EH (cell line): ENCODE measurements at places on chromosomes 2 and 18.
A peak's percentile ranks its signal among the peaks of the same experiment; 100 is the strongest.

- DNase-seq: peak; percentile 79
Measured at GRCh38 chr18:26547646-26548414, 523 bp downstream of the KCTD1 start.

GRCh38 chr2:41400088-41400665, 647.6 kb upstream of the PKDCC start:
- DNase-seq: peak; percentile 1

GRCh38 chr2:222470802-222471468, 46.6 kb downstream of the SGPP2 start:
- no peak for DNase-seq

DNA sequence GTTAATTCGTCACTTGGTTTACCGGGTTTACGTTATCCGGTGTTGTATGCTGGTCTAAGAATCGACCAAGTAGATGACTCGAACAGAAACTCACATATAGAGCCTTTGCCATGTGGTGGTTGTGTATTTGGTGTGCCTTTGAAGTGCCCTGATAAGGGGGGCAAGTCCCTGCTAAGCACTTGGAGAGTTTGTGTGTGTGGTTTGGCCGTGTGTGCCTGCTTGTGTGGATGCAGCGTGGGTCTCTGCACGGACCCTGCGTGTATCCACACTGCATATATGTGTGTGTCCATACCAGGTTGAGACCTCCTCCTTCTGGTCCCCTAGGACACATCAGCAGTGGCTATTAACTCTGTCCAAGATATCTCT, 2.4 kb upstream of the CELF4 start:
- DNase-seq: no peak

- no peak for DNase-seq
Measured at GRCh38 chr2:207766697-207767460, 2.8 kb downstream of the FZD5 start.

DNA sequence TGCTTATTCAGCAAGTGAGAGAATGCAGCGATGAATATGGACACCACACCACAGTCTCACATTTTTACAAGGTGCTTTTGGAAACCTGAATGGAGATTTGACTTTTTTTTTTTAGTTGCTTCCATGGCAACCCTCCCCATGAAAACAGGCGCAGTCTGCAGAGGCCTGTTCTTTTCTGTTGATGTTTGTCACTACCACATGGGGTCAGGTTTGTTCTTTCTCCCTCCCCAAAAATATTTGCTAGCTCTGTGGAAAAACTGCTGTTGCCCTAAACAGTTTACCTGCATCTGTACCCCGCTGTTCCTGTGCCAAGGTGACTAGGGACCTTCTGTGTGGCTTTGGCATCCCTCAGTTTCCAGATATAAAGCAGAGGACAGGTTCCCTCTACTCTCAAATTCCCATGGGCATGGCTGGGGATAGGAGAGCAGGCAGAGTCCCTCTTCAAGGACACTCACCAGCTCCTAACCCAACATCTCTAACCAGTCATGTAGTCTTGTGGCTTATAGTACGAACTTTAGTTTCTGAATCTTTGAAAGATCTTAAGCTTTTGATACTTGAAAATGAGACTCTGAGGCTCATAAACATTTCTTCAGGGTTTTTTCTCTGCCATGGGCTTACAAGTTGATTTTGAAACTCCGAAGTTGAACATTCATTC, 14.7 kb upstream of the MAPRE2 start:
- DNase-seq: no peak

GRCh38 chr2:79846878-79847277, 334.0 kb downstream of the CTNNA2 start:
- DNase-seq: no peak

DNA sequence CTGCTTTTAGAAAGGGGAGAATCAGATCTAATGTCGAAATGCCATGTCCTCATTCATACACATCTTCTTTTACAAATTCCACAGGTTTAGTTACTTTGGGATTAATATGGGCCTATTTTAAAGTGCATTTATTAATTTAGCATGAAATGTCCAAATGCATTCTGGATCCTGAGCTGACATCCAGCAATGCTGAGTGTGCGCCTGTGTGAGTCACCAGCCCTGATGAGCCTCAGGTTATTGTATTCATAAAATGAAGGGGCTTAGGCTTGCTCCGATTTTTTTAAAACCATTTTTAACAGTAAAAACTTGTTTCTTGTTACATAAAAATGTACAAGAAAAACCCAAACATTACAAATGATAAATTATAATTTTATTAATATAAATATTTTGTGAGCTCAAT, 94.1 kb downstream of the SH3YL1 start:
- no peak for DNase-seq

GRCh38 chr2:218002845-218003180, at the start of gene TNS1:
TNS1 (minus strand) TSS chr2:218002995; CDS start chr2:218002872, 123 bp downstream.
- peak; percentile 81 for DNase-seq

GRCh38 chr2:239775623-239776435, 249.3 kb downstream of the NDUFA10 start:
- no peak for DNase-seq

- DNase-seq: no peak
Measured at GRCh38 chr18:79524181-79525078, 128.7 kb downstream of the NFATC1 start.

- no peak for DNase-seq
Measured at GRCh38 chr2:241540401-241540770, 18.2 kb upstream of the BOK start.

DNA sequence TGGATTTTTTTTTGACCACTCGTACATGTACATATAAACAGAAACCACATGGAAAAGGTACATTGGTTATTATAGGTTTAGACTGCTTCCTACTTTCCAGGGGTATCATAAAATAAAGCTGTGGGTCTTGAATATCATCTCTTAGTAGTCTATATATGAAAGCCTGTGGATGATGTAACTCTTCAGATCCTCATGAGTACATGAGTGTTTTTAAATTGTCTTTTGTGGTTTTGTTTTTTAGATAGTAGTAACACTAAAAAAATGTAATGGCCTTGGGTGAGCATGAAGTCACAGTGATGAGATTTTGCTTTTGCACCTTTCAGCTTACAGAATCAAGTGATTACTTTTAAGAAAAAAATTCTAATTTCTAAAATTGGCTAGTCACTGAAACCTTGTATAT, 80.2 kb downstream of the RAB3GAP1 start:
- peak; percentile 68 for DNase-seq

GRCh38 chr2:211344289-211344688, 787.9 kb downstream of the CPS1 start:
- no peak for DNase-seq

- DNase-seq: peak; percentile 7
Measured at GRCh38 chr2:21317131-21317530, 193.4 kb downstream of the TDRD15 start.

DNA sequence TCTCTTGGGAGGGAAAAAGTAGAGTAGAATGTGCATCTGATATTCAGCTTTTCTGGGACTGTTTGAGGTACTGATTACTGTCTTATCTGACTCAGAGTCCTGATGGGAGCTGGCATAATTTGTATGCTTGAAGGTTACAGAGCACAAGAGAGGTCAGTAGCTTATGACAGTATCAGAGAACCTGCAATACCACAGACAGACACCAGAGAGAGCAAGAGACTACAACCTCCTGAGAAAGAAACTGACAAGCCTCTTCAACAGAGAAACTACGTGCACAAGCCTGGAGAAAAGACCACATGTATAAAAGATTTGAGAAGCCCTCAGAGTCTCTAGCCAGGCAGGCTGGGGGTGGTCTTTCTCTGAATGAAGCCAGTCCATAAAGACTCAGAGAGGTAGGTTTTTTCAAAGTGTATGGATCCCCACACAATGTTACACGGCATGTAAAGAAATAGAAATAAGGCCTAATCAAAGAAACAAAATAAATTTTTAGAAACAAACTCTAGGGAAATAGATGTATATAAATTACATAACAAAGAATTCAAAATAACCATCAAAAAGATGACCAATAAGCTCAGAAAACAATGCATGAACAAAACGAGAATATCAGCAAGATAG, 568.3 kb downstream of the LRRTM4 start:
- no peak for DNase-seq

DNA sequence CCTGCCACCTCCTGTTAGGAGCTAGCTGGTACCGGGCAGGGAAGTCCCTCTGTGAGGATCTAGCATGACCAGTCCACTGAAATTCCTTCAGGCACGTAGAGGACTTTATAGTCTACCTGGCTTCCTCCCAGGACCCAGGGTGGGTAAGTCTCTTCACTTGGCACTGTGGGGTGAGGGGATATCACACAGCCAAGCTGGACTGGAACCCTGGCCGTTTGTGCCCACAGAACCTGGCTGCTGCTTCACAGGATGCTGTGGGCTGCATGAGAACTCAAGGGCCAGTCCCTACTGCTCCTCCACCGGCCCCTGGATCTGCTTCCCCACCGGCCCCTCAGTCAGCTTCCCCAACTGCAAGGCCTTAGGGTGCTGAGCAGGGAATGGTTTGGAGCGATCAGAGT, 35.8 kb downstream of the HS1BP3 start:
- no peak for DNase-seq

GRCh38 chr18:79208906-79209305, 139.7 kb downstream of the ATP9B start:
- no peak for DNase-seq

GRCh38 chr2:121977326-121977725, 221.9 kb downstream of the TSN start:
- no peak for DNase-seq

DNA sequence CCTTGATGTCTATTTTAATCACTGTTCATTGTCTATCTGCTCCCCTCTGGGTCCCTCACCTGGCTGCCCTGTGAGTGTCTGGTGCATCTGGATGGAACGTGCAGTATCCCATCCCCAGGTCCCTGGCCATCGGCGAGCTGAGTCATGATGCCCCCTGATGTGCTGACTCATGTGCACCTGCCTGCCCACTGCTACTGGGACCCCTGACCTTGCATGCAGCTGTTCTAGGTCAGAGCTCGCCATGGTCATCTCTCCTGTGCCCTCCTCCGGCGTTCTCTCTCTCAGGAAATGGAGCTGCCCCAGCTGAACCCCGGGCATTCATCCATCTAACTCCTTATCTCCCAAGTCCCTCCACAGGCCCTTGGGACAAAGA, 516.2 kb upstream of the HS6ST1 start:
- DNase-seq: no peak

GRCh38 chr2:169495310-169495928, 14.1 kb upstream of the KLHL41 start:
- DNase-seq: no peak

DNA sequence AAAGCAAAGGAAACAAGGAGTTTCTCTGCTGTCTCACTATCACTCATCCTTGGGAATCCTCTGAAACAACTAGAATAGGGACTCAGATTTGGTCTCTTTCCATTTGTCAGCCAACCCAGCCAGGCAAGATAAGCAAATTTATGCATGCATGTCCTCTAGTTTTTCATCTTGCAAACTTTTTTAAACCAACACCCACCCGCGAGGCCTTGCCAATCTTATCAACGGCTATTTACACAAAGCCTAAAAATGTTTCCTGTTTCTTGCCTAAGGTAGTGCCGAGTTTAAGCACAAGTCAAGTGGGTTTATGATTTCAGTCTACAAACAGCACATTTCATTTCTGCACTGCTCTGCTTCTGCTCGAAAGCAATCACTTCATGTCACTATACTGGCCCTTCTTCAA, 240.9 kb downstream of the STK39 start:
- DNase-seq: no peak

GRCh38 chr18:36665952-36666351, 162.8 kb downstream of the TPGS2 start:
- DNase-seq: no peak

GRCh38 chr2:25168256-25169072, at the start of gene POMC:
POMC (minus strand) TSS chr2:25168580; CDS start chr2:25164772, 3,808 bp downstream.
- peak; percentile 38 for DNase-seq

GRCh38 chr2:211159972-211160371, 603.6 kb downstream of the CPS1 start:
- no peak for DNase-seq

- peak; percentile 73 for DNase-seq
Measured at GRCh38 chr2:12928775-12929401, 212.2 kb downstream of the TRIB2 start.

DNA sequence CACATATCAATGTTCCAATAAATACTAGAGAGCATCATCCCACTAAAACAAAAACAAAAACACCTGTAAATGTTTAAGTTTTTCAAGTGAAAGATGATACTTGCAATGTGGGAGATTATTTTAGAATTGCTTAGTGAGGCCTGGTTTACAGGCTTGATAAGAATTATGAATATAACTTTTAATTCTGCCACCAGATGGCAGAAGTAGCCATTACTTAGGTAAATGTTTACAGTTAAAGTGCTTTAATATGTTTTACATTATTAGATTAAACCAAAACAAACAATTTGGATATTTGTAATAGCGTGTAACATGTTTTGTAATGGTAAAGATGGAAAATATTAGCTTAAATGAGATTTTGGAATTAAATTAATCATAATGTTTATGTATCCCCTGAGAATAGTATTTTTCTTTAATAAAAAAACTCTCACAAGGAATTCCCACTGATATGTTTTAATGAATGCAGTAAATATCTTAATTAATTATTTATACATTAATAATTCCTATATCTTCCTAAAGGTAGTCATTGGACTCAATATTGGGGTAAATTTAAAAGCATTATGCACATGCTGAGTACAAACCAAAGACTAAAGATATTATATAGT, 522.0 kb downstream of the SPAG16 start:
- DNase-seq: peak; percentile 43

DNA sequence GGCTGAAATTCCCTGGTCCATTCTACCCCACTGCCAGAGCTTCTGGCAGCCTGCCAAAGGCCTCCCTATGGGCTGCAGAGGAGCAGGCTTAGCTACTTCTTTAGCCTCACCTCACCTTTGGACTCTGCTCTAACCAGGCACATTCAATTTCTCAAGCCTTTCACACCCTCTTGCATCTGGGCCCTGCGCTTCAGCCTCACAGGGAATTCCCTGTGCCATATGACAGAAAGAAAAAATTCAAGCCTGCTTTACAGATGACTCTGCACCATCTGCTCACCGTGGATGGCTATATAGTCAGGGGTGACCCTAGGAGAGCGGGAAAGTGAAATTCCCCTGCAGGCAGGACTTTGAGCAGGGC, 62.5 kb downstream of the REEP1 start:
- DNase-seq: peak; percentile 26
